ENCODE measurements at places on chromosomes 1 and 21.

- no peak for DNase-seq
Measured at GRCh38 chr1:176183618-176184017, 23.5 kb downstream of the COP1 start.

- no peak for DNase-seq
Measured at GRCh38 chr1:191595170-191595569, 563.1 kb upstream of the RGS18 start.

DNA sequence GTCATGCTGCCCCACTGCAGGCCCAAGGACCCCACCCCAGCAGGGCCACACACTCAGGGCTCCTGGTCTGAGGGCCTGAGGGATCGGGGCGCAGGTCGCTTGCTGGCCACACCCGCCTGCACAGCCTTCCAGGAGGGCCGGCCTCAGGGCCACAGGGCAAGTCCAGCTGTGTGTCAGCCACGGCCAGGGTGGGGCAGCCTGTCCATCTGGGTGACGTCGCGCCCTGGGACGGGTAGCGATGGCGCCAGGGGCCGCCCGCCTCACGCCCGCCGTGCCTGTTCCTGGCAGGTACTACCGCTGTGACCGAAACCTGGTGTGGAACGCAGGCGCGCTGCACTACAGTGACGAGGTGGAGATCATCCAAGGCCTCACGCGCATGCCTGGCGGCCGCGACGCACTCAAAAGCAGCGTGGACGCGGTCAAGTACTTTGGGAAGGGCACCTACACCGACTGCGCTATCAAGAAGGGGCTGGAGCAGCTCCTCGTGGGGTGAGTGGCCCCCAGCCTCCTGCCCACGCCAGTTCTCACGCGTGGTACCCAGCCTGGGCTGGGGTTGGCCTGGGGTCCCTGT is 2.5 kb downstream of the COL6A1 start:
- DNase-seq, result no peak

DNA sequence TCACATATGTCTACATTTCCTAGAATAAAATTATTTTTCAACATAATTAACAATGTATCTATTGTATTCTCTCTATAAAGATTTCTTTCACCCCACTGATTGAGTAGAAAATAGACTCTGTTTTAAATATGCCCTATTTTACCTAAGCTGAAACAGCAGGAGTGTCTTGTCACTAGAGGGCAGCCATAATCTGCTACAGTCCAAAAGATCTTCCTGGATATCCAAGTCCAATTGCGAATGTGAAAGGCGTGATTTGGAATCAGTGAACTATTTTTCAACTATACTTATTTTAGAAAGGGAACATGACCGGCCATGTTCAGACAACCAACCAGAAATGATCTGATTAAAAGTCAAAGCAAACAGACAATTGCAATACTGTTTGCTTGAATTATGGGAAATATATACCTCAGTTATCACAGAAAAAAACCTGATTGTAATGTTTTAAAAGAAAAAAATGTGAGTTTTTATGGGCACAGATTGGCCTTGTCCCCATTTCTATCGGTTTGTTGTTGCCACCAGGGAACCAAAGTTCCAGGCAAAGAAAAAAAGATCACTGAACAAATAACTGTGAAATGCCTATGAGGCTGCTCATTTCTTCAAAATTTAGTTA is 1211.0 kb upstream of the ADGRL4 start:
- DNase-seq, result no peak

GRCh38 chr21:18387994-18388393 is 15.6 kb downstream of the TMPRSS15 start:
- DNase-seq, result no peak

- no peak for DNase-seq
Measured at GRCh38 chr1:237574536-237574935, 316.2 kb downstream of the ZP4 start.

DNA sequence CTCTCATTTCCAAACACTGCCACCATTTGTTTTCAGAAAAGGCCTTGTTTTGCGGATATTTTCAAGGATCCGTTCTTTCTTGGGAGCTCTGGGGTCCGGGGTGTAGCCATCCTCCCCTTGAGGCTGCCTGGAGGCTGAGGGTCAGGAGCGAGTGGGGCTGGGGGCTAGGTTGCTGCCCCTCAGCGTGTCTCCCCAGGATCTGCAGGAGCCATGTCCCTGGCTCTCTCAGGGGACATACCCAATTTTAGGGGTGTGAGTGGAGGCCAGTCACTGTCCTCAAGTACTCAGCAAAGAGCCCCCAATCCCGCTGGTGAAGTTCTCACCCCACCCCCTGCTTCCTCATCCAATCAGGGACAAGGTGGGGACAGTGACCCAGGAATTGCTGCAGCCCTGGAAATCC is 15.0 kb upstream of the PRDM16 start:
- no peak for DNase-seq

DNA sequence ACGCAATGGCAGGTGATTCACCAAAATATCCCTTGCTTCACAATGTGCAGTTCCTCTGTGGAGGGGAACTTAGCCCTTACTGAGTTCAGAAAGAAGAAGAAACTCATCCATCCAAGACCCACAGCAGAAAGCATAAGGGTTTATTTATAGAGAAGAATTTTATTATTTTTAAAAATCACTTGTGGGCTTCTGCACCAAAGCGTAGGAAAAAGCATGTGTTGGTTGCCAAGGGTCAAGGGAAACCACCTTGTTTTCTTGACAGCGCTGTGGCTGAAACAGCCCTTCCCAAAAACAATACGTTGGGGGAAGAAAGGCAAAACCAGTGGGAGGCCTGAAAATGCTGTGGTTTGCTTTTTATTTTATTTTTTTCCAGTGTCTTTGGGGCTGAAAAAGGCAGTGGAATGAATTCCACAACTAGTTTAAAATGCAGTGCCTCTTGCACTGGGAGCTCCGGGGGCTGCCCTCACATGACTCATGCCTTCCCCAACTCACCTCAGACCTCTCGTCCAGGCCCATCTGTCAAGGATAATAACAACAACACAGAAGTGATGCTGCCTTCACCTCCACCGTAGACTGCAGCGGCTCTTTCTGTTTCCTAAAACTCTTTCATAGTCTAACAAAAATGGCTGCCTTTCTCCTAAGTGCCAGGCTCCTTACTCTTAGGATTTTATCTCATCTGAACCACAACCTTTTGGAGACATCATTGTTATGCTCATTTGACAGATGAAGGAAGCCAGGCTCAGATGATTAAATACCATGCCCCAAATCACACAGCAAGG is 224.2 kb upstream of the JUN start:
- DNase-seq, result no peak

DNA sequence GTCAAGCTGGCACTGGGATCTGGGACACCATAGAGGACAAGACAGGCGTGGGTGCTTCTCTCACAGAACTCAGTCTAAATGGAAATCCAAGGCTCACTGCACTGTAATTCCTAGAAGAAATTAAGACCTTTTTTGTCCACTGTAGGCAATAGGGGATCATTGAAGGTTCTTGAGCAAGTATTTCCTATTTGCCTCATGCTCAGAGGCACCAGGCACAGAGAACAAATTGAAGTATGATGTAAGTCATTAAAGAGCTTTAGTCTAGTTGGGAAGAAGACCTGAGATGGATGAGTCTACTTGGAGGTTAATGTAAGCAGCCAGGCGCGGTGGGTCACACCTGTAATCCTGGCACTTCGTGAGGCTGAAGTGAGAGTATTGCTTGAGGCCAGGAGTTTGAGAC is 34.6 kb downstream of the EIF2D start:
- no peak for DNase-seq

- DNase-seq, result no peak
Measured at GRCh38 chr1:38123356-38124135, 77.0 kb upstream of the POU3F1 start.

DNA sequence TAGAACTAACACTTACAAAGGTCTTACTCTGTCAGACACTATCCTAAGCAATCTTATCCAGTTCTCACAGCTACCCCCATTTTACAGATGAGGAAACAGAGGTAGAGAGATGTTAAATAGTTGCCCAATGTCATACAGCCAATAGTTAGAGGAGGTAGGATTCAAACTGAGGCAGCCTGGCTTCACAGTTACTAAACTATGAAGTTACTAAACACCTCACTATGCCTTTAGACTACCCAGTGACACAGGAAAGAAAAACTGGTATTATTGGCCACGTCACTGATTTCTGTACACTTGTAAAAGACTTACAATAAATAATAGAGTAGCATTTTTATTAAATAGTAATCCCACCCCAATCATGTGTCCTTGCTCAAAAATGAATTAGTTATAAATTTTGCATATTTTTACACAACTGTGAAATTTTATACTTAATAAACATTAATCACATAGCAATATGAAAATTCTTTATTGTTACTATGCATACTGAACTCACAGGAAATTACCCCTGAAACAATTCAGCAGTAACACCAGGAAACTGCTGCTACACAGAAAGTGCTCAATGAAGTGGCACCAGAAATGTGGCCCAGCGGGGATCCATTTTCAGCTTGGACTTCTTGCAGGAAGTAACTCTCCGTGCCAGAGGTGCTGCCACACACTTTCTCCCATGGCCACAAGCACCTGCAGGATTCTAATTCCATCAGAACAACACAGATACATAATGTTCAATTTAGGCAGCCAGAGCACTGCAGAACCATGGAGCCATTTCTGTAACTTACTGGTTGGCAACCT is 69.4 kb downstream of the VAV3 start:
- no peak for DNase-seq

DNA sequence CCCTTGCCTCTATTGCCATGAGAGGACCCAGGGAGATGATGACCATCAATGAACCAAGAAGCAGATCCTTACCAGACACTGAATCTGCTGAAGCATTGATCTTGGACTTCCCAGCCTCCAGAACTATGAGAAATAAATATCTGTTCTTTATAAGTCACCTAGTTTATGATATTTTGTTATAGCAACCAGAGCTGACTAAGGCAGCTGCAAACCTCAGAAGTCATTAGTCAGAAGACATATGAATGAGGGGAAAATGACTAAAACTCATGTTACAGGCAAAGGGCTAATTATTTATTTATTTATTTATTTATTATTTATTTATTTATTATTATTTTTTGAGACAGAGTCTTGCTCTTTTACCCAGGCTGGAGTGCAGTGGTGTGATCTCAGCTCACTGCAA is 321.1 kb downstream of the TGFB2 start:
- DNase-seq, result no peak

DNA sequence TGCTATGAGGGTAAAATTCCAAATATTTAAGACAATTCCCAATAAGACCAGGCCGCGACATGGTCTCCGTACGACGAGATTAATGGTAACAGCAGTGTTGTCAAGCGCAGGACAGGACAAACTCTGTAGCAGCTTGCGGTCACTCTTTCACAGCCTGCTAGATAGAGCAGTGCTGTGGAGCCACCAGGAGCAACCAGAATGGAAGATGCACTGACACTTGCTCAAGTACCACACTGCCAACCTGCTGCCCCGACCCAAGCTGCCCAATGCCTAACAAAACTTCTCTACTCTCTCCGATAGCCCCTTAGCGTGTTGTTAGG is 636 bp downstream of the WARS2 start:
- DNase-seq, result no peak

- DNase-seq, result no peak
Measured at GRCh38 chr1:9066945-9067807, 2.3 kb downstream of the SLC2A5 start.

GRCh38 chr1:37498872-37499617 is 15.5 kb downstream of the MEAF6 start:
- no peak for DNase-seq

GRCh38 chr1:112673592-112674439 is 643 bp upstream of the MOV10 start:
- DNase-seq, result no peak

Data from stimulated activated CD4-positive, alpha-beta T cell treated with anti-CD3 and anti-CD28 coated beads, Interleukin-4, amount 100 ng/mL, for 1 hour (primary cell).